Left kidney (tissue), 8 donors: ENCODE measurements at places on chromosomes 12 and 14.
A peak's percentile ranks its signal among the peaks of the same experiment; 100 is the strongest.

GRCh38 chr12:47950856-47951468 lies 12.4 kb upstream of the TMEM106C start:
- no peak for DNase-seq

GRCh38 chr12:93279565-93280412 lies 97.9 kb upstream of the NUDT4 start:
- DNase-seq: peak; percentile 21

- no peak for DNase-seq
Measured at GRCh38 chr12:62537551-62537950, 70.9 kb downstream of the MON2 start.

GRCh38 chr12:130331146-130331545 lies 6.5 kb upstream of the PIWIL1 start:
- no peak for DNase-seq

DNA sequence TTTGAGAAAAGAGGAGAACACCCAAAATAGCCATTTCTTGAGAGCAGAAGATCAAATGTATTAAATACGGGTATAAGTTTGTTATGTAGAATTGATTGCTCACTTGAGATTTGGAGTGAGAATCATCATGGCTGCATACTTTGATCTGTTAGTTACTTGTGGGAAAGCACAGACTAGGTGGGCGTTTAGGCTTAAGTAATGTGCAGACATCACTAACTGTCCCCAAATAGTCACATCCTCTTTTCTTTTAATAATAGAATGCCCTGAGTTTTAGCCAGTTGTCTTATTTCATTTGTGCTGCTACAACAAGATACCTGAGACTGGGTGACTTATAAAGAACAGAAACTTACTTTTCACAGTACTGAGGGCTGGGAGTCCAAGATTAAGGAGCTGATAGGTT lies 14.3 kb upstream of the GTF2A1 start:
- DNase-seq: no peak

GRCh38 chr12:115791331-115791730 lies 486.2 kb downstream of the MED13L start:
- no peak for DNase-seq

GRCh38 chr14:78933948-78934524 lies 763.9 kb downstream of the NRXN3 start:
- DNase-seq: peak; percentile 34

GRCh38 chr12:8914716-8915526 lies 612 bp downstream of the PHC1 start:
- peak; percentile 43 for DNase-seq
